ENCODE measurements at places on chromosomes 7 and 10. TPM values are rescaled to one million over a fixed set of nuclear protein-coding genes. Genes with fewer than 3 reads are reported as not detected.

- DNase-seq = no peak
Measured at GRCh38 chr10:10644676-10645385, 372.8 kb upstream of the CELF2 start.

DNA sequence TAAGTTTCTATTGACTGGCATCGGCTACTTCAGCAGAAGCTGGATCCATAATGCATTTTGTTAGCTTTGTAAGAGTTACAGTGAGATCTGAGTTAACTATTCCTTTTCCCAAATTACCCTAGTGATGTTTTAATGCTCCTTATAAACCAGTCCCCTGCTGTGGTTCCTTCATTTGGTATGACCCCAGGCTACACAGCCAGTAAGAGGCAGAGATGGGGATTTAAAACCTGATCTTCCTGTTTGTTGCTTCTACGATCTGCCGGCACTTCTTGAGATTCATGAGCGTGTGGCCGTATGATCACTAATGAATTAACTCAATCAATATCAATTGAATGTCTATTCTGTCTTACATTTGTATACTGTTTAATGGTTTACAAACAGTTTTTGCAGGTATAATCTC is 86.1 kb downstream of the CACNB2 start:
- DNase-seq = no peak

GRCh38 chr10:631266-631665 is 58.2 kb downstream of the DIP2C start:
- DNase-seq = no peak

DNA sequence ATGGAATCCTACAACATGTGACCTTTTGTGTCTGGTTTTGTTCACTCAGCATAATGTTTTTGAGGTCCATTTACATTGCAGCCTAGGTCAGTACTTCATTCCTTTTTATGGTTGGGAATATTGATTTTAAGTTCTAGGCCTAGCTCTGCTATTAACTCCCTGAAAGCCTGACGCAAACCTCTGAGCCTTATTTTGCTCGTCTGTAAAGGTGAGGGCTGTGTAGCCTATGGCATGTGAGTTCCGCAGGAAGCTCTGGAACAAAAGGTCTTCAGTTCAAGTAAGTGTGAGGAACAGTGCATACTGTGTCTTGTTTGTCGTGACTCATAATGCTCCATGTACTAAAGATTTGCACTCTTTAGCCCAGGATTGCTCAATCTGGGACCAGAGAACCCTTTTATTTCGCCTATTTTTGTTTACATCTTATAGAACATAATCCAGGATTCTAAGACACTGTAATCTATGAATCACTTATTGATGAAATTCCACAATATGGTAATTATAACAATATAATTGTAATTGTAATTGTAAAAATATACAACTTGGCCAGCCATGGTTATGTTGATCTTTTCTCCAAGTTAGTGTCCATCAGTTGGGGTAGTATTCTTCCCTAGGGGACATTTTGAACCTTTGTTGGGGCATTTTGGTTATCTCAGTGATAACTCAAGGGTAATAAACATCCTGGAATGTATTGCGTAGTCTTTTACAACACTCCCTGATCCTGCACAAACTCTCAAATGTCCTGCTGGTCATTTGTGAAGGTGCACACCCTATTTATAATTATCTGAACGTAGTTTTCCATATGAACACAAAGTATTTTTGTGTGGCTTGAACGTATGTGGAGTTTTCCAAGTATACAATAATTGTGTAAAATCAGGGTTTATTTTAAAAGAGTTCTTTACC is 184.7 kb downstream of the VTI1A start:
- peak; percentile 55 for DNase-seq

DNA sequence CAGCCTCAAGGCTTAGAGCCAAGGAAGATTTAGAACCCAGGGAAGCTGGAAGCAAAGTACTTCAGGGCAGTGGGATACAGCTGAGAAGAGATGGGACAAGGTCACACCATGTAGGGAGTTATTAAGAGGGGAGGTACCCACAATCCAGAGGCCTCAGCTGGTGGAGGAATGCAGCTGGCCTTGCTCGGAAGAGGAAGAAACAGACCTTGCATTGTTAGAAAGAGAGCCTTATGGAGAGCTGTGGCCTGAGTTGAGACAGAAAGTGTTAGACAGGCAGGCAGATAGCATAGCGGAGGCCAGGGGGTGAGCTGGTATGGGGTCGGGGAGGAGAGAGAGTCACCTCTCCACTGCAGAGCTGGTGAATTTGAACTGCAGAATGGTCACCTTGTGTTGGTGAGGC is 173.1 kb downstream of the JCAD start:
- peak; percentile 25 for DNase-seq

DNA sequence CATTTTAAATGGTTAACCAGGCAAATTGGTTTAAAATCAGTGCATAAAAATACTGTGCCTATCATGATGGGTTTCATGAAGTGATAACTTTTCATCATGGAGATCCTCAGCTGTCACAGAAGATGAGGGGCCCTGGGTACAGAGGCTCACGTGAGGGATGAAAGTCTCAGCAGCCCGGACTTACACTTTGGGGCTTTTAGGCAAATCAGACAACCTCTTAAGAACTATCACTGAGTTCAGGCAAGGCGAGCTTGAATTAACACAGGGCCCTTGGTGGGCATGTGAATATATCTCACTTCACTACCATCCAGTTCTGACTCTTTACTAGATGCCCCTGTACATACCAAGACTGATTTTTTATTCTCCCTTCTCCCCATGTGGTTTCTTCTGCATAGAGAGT is 19.6 kb downstream of the IKZF1 start:
- no peak for DNase-seq

GRCh38 chr7:130410868-130411541 is 29.8 kb downstream of the CEP41 start:
- DNase-seq = no peak

Gene AKR1C4
- 2.0 TPM for polyA plus RNA-seq

Measured in small intestine (tissue), 16 donors.